Astrocyte of the cerebellum (primary cell): ENCODE measurements at places on chromosomes 12 and 14.
A peak's percentile ranks its signal among the peaks of the same experiment; 100 is the strongest.

GRCh38 chr14:103562179-103562428 lies 353 bp downstream of the BAG5 start:
- DNase-seq: no peak

DNA sequence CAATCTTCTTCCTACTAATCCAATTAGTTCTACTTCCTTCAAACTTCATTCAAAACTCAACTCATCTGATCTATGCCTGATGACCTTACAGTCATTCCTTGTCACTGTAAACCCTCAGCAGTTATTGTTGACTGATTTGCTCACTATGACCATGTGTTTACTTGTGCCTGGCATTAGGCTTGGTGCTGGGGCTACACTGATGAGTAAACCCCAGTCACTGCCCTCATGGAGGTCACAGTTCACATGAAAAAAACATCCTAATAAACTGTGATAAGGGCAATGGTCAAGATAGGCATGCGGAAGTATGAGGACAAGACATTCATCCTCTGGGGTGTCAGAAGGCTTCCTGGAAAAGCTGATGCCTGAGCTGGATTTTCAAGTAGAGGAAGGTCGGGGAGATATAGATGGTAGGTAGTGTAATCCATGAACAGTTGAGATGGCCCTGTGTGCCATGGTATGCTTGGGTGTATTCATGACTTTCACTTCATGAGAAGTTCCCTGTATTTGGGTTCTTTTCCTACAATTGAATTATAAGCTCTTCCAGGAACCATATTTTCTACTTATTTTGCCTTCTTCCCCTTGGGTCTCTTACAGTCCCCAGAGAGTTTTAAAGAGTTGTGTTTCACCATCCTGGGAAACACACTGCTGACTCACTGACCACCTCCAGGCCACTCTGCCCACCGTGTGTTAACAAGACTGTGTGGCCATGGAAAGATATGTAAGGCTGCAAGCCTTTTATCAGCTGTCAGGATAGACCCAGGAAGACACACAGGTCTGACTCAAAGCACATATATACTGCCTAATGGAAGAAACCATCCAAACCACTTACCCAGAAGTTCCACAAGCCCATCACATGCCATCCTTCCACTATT lies 38.7 kb upstream of the DUSP6 start:
- peak; percentile 28 for DNase-seq

DNA sequence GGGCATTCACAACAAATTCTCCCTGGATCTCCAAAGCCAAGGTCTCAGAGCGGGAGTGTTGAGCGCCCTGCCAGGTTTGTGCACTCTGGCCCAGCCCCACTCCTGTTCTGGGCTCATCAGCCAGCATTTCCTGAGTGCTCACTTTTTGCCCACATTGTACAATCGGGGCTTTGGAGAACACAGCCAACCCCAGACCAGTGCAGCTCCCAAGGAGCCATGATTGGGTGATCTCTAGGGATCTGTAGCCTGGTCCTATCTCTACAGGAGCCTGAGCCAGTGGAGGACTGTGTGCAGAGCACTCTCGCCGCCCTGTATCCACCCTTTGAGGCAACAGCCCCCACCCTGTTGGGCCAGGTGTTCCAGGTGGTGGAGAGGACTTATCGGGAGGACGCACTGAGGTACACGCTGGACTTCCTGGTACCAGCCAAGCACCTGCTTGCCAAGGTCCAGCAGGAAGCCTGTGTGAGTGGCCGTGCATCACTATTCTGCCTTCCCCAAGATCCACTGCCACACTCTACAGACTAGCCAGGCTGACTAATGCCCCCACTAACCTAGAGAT lies 2.8 kb downstream of the ARHGEF40 start:
- no peak for DNase-seq

DNA sequence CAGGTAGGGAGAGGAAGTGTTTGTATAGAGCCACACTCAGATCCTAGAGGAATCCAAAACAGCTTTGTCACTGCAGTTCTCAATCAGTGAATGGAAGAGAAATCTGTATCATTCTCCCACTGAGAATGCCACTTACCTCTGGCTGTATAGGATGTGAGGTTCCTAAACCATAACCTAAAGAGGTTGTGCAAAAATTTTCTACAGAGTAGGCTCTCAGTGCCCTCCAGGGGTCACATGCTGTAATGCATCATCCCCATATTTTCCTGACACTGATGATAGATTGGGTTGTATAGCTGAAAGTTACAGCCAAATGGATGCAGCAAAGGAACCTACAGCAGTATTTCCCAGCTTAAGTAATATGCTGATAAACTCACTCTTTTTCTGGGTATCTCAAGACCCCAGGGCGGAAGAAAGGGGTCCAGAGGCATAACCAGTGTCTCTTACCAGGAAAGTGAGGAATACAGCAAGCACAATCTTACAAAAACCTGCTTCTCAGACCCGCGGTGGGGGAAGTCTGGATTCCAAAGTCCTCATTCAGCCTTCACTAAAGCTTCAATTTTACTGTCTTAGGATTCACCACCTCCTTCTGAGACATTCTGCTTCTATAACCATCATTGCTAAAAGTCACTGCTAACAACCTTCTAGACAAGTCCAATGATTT lies 3.8 kb downstream of the BCDIN3D start:
- no peak for DNase-seq

DNA sequence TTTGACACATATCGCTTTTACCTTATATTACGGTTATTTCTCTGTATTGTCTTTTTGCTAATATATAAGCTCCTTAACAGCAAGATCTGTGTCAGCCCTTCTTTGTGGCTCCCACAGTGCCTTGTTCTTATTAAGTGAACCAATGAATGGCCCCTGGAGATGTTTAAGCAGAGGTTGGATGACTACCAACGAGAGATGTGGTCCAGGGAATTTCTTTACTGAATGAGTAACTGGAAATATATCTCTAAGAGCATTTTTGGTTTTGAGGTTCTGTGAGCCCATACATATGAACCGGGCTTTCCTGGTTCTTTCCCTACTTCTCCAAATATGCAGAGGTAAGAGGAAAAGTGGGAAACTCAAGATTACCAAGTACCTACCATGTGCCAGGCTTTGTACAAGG lies 23.5 kb downstream of the CALCOCO1 start:
- peak; percentile 54 for DNase-seq

DNA sequence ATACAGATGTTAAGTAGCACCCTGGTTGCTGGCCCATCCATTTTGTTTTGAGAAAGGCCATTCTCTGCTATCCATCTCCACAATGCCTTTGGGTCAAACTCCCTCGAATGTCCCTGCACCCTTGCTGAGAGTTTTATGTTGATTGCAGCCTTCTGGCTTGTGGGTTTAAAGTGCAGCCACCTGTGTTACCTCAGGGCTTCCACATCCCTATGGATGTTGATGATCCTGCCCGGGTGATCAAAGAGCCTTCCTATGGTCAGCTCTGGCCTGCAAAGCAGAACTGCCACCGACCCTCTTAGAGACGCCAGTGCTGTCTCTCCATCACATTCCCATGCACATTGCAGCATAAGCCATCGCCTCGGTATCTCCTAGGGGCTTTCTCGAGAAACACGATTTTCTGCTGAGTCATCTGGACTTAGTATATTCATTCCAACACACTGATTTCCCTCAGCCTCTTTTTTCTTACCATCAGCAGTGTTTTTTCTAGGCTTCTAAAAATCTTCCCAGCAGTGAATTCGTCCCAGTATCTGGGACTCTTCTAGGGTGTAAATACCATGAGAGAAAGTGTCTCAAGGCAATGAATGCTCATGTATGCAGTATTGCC lies 585.7 kb upstream of the TMEM132C start:
- no peak for DNase-seq

- DNase-seq: no peak
These were observed 37.3 kb downstream of the RFLNA start for GRCh38 chr12:124332058-124332672.

DNA sequence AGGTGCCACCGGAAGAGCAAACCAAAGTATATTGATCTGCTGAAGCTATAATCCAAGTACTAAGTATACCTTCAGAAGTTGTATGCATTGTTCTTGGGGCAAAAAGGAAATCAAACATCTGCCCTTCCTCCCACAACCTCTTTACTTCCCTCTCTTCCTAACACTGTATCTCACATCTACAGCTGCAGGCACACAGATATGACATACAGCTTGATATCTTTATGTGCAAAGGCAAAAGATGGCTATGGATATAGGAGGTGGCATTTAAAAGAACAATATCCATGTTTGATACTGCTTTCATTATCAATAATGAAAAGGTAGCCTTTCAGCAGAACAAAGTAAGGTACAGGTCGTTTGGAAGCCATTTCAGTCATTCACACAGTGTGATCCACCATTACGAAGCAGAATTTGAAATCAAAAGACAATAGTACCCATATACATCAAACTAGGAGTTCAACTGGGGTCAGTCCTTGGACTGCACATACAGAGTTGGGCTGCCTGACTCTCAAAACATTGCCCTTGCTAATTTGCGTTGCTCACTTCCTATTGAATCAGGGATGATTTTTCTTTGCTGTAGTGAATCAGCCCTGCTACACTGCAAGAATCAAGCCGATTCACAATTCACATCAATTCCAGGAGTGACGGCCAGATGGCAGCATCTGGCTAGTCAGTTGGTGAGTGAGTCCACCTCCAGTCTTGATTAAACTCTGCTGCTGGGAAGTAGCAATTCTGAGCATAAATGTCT lies 8.9 kb downstream of the ANG start:
- peak; percentile 40 for DNase-seq

GRCh38 chr14:50350975-50351374 lies 38.9 kb downstream of the DMAC2L start:
- no peak for DNase-seq

GRCh38 chr14:88323523-88324199 lies 592 bp upstream of the KCNK10 start:
- DNase-seq: no peak

DNA sequence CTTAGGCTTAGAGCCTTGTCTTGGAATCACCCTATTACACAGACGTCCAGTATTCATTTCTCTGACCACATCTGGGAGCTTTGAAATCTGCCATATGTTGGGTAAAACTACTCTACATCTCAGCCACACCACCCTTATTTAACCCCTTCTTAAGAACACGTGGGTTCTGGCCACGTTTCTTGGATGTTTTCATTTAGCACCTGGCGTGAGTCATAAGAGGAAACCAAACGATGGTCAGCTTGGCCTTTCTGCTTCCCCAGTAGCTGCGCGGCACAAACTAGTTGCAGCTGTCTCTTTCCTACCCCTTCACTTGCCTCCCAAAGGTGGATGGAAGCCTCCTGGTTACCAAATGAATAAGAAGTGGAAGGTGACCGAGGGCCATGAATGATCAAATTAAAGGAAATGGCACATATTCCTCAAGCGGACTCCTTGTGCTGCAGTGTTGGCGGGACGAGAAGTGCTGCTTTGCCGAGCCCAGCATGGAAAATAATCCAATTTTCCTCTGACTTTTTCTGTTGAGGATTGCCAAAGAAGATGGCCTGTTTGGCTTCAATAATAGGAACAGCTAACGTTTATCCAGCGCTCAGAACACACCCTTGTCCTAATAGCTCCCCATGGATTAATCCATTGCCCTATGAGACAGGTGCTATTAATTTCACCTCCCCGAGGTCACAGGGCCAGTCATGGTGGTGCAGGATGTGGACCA lies 154.1 kb downstream of the ZNF664 start:
- DNase-seq: no peak

DNA sequence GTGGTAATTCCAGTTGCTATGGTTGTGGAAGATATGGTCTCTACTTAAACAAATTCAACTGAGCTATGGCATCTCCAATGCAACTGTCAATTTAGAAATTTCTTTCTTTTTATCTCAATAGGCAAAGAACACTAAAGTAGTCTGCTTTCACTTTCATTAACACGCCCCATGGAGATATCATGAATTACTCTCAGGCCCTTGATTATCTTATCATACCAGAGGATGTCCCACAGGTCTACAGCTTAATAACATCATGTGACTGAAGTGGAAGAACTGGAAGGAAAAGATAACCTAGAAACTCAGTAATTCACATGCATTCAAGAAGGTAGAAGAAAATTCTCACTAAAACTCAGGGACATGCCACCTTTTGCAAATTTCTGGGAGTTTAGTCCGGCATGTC lies 114.3 kb downstream of the FLRT2 start:
- DNase-seq: no peak

GRCh38 chr14:68580671-68581070 lies 212.2 kb downstream of the ZFP36L1 start:
- no peak for DNase-seq

GRCh38 chr14:49493557-49493956 lies 92.6 kb downstream of the RPS29 start:
- no peak for DNase-seq

DNA sequence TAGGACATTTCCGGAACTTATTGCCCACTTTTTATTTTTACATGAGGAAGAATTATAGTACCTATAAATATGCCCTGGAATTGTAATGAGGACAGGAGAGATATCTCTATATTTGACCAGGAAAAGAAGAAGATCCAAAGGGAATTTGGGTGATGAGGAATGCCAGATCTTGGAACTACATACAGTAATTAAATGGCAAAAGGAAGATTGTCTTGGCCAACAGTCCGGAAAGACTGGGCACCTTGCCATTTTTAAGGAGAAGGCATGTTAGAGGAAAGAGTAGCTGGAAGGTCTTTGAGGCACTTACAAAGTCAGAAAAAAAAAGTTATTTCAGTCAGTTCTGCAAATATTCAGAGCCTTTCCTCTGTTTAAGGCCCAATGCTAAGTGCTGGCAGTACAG lies 616.4 kb downstream of the MED13L start:
- DNase-seq: peak; percentile 6

GRCh38 chr14:92974541-92975345 lies 51.8 kb downstream of the CHGA start:
- DNase-seq: no peak

DNA sequence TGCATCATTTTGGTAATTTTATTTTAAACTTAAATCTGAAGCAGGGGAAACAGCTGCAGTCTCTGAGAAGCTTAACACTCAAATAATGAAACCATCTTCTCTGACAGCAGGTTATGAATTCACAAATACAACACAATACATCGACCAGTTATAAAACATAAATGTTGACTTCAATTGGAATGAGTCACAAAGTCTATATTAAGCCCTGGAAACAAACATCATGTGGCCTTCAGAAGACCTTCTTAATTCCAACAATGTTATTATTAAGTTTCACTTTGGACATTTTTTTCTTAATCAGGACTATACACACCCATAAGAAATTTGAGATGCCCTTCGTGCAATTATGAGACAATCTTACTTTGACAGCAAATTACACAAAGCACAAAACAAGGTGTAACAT lies 68.9 kb downstream of the CEP128 start:
- no peak for DNase-seq

GRCh38 chr14:96268431-96269358 lies 12.7 kb downstream of the BDKRB1 start:
- DNase-seq: peak; percentile 62

GRCh38 chr14:37034410-37035285 lies 137.8 kb downstream of the SLC25A21 start:
- peak; percentile 90 for DNase-seq

- DNase-seq: no peak
These were observed 27.7 kb upstream of the FBXO33 start for GRCh38 chr14:39459795-39460478.

DNA sequence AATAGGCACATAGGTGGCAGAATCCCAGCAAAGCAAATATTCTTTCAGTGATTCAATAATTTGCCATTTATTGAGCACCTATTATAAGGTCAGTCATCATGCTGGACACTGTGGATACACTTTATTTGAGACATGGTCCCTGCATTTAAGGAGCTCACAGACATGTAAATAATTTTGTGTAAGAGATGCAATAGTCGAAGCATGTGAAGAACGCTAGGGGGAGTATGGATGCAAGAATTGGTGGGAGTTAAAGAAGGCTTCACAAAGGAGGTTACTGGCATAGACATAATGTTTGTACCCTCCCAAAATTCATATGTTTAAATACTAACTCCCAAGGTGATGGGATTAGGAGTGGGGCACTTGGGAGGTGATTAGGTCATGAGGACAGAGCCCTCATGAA lies 260.6 kb upstream of the GARIN6 start:
- DNase-seq: peak; percentile 36
